ENCODE measurements at places on chromosomes 4 and X.

- no peak for DNase-seq
Observed at GRCh38 chrX:111868726-111869638, 7.0 kb upstream of the TRPC5OS start.

- no peak for DNase-seq
Observed at GRCh38 chr4:112927544-112927943, 121.9 kb upstream of the ANK2 start.

GRCh38 chr4:177975315-177975987, 533.2 kb upstream of the AGA start:
- no peak for DNase-seq

DNA sequence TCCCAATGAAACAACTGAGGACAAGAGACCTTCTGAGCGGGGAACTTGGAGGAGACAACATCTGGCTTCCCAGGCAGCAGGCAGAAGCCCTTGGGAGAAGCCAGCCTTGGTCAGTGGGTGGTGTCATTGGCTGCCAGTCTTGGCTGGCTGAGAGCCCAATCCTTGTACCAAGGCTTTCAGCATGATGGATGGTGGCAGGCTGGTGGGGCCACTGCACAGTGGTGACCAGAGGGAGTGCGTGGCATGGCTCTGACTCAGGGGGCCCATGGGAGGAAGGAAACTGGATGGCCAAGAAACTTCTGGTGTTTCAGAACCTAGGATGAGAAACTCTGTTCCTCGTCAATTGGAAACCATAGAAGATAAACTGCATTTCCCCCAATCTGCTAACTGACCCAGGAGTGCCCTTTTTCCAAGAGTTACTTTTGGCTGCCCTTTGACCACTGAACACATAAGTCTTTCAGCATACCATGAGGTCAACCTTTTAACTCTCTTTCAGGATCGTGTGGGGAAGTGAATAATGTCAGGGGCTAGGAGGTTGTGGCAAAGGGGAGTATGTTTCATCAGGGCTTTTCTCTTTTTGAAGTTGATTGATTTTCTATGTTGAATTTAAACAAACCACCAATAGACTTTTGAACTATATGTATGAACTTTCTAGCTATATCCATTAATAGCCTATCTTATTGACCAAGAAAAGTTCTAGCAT, 60.9 kb downstream of the SOWAHB start:
- DNase-seq = no peak

DNA sequence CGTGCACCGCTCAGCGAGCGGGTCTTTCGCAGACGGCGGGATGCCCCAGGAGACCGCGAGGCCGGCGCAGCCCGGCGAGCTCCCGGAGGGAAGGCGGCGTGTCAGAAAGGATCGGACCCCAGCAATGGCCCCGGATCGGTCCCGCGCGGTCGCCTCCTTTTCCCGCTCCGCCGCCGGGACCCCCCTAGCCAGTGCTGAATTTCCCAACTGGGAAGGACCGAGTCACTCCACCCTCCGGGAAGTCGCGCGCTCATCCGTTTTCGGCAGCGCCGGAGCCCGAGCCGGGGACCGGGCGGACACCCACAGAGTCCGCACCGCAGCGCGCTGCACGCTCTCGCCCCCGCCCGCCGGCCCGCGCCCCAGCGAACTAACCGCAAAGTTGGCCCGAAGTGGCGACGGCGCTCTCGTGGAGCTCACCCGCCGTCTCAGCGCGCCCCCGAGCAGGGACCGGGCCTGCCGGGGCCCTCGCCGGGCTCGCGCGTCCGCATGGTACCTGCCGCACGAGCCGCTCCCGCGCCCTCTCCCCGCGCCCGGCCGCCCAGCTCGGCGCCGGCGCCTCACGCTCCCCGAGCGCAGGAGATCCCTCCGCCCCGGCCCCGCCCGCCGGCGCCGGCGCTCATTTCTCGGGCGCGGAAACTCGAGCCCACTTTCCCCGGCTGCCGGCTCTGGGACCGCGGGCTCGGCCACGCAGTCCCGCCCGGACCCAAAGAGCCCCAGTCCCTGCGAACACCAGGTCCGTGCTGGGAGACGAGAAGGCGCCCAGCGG, at the start of gene FAT1:
FAT1 (minus strand) TSS at position 565 of the 766 bp plus-strand sequence. CDS start 14,029 bp downstream, outside the sequence.
- DNase-seq = no peak

DNA sequence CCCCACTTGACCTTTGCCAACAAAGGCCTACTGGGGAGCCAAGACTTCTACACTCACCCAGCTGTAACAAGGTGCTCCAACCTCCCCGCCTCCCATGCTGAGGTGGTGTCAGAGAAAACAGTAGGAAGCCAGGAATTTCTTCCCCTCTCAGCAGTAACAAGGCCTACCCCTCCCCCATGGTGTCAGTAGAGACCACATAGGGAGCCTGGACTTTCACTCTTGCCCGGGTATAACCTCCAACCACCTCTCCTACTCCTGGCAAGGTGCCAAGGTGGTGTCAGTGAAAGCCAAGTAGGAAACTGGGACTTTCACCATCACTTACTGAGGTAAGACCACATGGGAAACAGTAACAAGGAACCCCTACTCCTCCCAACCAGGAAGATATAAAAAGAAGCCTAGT, 93.1 kb downstream of the SLC16A2 start:
- DNase-seq = no peak

- DNase-seq = no peak
Observed at GRCh38 chr4:7432531-7433375, 2.0 kb downstream of the PSAPL1 start.

- no peak for DNase-seq
Observed at GRCh38 chr4:108369035-108369655, 200.4 kb upstream of the LEF1 start.
